Right hindlimb (tissue), 1 donor: ENCODE measurements at places on chromosomes 6 and 20.

- DNase-seq: no peak
Measured at GRCh38 chr6:67952121-67952520, 683.0 kb upstream of the ADGRB3 start.

DNA sequence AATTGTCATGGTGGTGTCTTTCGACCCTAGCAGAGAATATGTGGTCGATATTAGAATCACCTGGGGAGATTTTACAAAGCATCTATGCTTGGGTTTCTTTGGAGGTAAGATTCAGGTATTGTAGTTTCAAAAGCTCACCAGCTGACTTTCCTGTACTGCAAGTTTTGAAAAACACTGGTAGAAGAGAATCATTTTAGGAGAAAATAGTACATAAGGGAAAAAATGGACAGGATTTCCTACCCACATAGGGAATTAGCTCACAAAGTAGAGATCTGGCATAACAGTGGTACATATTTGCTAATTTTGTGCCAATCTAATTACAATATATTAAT, 27.4 kb upstream of the ABT1 start:
- DNase-seq: no peak

DNA sequence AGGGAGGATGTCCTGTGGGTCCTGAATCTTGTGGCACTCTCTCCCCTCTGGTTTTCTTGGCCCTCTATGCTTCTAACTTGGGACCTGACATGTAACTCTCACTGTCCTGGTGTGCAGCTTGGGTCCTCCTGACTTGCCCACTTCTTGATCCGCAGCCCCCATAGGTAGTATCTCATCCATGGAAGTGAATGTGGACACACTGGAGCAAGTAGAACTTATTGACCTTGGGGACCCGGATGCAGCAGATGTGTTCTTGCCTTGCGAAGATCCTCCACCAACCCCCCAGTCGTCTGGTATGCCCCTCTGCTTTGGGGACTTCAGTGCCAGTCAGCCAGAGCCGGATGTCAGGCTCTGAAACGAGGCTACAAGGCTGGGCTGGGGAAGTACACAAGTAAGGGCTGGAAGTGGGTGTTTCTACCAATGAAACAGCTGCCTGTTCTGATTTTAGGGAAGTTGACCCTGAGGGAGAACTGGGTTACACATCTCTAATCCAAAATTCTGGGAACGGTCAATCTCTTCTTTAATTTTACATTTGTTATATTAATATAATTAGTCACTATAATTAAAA, 641 bp downstream of the DBNDD2 start:
- no peak for DNase-seq

DNA sequence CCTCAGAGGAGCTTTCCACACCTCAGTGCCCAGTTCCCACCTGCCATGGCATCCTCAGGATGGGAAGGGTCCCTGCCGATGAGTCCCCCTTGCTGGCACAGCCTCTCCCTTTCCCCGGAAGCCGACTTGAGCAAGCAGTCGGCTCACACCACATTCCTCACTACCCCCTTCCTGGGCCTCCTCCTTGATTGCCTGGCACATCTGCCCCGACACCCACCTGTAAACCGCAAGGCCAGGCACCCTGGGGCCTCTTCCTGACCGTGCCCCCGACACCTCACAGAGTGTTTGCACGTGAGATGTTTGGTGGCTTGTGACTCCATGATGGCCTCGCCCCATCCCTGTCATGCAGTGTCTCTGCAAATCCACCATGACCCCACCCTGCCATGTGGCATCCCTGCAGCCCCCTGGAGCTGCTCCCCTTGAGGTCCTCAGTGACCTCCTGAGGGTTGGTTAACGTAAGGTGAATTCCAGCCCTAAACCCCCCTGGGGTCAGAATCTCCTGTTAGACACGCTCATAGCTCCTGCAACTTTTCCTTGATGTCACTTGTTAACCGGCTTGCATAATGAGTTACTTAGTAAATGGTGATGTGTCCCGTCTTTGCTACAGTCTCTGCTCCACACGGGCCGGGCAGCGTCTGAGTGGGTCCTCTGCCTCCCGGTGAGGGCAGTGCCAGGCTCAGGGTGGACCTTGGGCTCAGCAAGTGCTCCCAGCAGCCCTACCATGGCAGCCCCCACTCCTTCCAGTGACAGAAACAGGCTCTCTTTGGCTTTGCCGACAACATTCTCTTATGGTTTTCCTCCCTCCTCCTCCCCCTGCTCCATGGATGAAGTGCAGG, 115.9 kb upstream of the FRMD1 start:
- no peak for DNase-seq

DNA sequence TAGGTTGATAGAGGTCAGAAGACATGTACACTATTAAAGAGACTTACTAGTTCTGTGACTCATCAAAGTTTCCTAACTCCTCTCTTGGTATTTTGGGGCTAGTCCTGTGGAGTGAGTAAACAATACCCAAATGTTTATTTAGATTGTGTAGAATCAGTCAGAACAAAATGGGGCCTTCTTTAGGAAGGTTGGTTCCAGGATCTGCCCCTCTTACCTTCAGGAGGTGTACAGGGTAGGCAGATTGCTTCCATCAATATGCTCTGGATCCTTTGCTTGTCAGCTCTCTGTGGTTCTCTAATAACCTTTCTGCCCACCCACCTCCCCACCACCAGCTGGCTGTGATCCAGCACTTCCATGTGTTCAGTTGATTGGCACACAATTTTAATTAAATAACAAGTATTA, 107.0 kb downstream of the POPDC3 start:
- no peak for DNase-seq

- peak; percentile 72 for DNase-seq
Measured at GRCh38 chr20:41249411-41250281, 67.9 kb downstream of the ZHX3 start.
